ENCODE measurements at places on chromosomes 2 and 18.

DNA sequence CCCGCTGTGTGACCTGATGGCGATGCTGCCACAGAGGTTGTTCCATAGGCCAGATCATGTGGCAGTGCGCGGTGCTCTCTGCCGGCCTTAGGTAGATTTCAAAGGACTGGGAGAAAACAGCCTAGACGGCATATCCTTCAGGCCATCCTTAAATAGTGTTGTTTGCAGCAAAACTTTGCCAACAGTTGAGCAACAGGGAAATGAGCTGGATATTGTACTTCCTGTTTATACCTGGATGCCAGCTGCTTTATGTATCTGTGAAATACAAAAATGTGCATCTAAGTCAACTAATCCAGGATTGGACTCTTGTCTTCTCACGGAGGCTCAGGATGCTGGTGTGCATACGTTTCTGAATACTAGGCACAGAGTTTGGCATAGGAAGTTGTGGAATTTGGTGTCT, 107.1 kb downstream of the EML6 start:
- no peak for DNase-seq

DNA sequence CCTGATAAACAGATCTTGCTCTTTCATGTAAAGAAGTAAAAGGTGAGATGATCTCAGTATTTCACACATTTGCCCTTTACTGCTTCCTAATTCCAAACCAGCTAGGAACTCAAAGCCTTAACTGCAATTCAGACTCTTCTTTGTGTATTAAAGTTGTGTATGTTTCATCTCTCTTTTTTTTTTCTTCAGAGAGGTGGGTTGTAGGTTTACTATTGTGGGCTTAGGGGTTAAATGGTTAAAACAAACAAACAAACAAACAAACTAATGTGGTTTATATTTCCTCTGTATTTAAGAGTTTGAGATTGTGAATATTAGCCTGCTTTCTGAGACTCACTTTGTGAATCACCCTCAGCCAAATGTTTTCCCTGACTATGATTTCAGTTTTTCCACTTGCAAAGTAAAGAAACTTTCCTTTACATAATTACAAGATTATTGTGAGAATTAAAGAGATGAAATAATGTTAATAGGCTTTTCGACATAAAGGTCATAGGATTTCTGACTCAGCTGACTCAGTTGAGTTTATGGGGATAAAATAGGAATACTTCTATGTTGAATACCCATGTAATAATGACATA, 2.8 kb downstream of the GULP1 start:
- DNase-seq = no peak

DNA sequence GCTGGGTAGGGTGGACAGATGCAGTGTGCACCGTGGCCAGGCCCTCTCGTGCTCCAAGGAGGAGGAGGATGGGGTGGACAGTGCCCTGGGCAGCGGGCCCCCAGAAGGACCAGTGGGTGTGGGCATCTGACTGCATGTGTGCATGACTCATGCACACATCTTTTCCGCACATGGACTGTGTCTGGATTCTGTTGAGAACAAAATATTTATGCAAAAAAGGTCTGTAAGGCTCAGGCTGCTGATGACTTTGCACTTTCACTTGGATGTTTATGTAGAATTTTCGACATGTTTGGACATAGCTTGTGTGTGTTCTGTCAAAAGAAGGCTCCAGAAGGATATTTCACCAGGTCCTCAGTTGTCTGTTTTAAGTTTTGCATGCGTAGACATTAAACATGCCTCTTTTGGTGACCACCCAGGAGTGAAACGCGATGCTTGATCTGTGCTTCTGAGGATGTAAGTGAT, 45.6 kb downstream of the MTCL1 start:
- DNase-seq = no peak

GRCh38 chr2:222255090-222255489, 43.7 kb downstream of the PAX3 start:
- DNase-seq = no peak

DNA sequence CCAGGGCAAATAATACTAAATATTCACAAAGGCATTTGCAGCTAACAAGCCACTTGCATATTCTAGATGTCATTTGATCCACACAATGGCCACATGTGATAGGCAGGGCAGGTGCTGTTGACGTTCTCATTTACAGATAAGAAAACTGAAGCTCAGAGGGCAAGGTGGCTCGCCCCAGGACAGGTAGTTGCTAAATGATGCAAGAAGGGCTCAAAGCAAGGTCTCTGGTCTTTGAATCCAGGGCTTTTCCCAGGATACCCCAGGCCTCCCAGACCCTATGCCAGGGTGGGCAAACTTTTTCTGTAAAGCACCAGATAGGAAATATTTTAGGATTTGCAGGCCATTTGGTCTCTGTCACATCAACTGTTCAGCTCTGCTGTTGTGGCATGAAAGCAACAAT, 35.1 kb downstream of the LOXHD1 start:
- DNase-seq = no peak

DNA sequence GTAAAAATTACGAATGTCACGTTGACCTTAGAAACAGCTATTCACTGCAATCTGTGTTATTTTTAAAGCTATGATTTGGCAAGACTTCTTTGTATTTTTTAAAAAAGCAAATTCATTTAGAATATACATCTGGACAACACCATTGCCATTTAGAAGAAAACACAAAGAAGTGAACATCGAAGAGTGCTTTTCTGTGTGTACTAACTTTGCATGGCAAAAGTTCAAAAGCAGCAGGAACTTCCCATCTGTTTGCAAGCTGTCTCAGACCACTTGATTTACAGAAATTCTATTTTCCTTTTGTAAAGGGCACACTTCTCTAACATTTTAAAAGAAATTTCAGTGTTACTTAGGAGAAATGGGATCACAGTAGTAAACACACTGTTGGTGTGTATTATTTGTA, 145.9 kb downstream of the CALCRL start:
- no peak for DNase-seq

Data from stimulated activated CD4-positive, alpha-beta T cell treated with anti-CD3 and anti-CD28 coated beads, Interleukin-1b, Interleukin-23, amount 100 ng/mL, for 24 hours (primary cell).